ENCODE measurements at places on chromosomes 2 and 18.

GRCh38 chr2:219496825-219497494 lies 1.7 kb upstream of the GMPPA start:
- no peak for DNase-seq

- DNase-seq = no peak
Observed at GRCh38 chr2:193446967-193447366, 1252.2 kb upstream of the TMEFF2 start.

DNA sequence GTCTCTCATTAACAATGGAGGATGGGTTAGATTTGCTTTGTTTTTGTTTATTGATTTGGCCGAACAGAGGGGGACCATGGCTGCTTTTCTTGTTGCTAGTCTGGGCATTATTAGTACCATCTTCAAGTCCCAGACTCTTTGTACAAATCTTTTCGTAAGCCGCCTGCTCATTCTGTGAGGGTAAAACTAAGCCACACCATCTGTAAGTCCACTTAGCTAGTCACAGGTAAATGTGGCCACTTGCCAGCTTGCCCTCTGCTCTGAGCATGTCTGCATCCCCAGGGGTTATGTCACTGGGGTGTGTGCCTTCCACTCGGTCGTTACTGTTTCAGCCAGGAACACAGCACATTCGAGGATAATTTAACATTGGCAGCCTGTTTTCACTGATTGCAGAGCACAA lies 85.6 kb downstream of the SMIM21 start:
- DNase-seq = no peak

DNA sequence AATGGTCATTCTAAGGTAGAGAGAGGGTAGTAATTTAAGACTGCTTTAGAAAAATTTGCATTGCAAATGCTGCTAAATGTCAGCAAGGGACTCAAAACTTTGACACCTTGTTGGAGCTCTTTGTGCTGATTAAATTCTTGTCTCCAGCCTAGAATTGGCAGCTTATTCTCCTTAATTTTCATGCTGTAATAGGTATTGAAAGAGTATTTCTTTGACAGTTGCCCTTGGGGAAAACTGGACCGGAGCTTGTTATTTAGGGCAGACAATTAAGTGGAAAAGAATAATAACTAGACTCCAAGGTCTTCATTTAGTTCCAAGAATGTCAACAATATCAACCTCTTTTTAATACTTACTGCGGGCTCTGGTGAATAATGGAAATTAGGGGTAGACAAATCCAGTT lies 264.0 kb downstream of the TPGS2 start:
- no peak for DNase-seq

DNA sequence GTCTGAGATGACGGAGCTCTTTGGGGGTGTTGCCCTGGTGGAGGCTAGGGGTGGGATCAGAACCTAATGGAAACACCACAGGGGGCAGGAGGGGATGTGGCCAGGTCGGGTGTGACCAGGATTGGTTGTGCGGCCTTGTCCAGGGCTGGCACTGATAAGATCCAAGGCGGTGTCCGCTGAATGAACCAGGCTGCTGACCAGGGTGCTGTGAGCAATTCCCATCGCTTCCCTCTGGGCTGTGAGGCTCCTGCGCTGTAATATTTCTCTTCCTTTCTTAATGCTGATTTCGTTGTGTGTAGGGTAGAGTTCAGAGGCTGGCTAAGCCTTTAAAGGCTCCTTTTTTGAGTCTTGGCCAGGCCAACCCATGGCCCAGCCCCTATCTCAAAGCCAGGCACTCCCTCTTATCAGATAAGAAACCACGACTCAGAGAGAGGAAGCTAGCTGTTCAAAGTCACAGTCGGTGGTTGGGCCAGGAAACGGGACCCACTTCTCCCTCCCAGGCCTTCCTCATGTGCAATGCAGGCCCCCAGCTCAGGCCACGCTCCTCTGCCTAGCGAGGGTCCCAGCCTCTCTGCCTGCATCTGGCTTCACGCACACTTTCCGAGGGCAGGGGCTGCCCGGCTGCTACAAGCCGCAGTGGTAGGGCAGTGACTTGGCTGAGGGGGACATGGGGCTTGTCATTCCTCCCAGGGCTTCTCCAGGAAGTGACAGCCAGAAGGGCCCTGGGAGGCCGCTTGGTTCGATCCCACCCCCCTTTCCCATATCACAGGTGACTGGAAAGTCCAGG lies 26.0 kb upstream of the FOSL2 start:
- DNase-seq = no peak

GRCh38 chr2:69509011-69509749 lies 71.9 kb upstream of the NFU1 start:
- no peak for DNase-seq

DNA sequence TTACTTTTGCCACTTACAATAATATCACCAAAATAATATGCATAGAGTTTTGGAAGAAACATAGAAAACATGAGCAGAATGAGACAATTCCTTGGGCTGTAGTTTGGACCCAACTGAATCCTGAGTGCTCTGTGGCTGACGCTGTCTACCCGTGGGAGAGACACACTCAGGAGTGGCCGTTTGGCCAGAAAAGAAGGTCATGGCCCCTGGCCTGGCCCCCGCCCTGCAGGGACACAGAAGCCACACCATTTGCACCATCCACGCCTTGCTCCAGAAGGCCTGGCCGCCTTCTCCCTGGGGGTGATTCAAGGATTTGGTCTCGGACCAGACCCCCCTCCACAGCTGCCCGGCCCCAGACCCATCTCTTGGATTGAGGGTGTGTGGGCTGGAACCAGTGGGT lies 6.4 kb upstream of the D2HGDH start:
- no peak for DNase-seq

GRCh38 chr2:27174638-27175037 lies 25.8 kb downstream of the TCF23 start:
- no peak for DNase-seq

GRCh38 chr18:35303610-35304009 lies 13.6 kb upstream of the ZSCAN30 start:
- no peak for DNase-seq

DNA sequence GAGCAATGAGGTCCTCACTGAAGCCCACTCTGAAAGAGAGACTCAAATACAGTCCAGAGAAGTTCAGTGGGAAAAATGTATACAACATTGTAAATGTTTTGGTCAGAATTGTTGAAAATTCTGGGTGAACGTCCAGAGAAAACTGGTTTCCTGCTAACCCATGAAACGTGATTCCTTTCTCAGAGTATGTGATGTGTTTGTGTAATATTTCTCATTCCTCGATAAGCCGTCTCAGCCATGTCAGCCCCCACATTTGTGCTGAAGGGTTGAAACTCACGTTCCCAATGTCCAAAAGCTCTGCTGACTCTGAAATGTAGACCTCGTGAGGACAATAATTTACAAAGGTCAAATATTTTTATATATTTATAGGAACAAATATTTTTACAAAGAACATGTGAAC lies 51.6 kb downstream of the BMP10 start:
- DNase-seq = no peak

- DNase-seq = no peak
Observed at GRCh38 chr2:225112362-225113126, 70.3 kb upstream of the DOCK10 start.

DNA sequence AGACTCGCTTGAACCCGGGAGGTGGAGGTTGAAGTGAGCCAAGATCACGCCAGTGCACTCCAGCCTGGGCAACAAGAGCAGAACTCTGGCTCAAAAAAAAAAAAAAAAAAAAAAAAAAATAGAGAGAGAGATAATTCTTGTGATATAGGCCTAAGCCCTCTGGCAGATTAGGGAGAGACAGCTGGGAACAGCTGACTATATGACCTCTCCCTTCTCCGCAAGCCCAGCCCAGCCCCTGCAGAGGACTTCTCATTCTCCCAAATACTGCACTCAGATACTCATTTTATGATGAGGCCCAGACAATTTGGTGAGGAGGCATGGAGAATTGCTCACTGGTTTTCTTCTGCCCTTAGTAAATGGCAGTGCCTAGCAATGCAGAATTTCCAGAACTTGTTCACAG lies 262.0 kb downstream of the HAUS1 start:
- DNase-seq = no peak

GRCh38 chr2:241412144-241412543 lies 56.1 kb downstream of the FARP2 start:
- DNase-seq = no peak

GRCh38 chr2:47310801-47311560 lies 92.0 kb upstream of the MSH2 start:
- no peak for DNase-seq

- no peak for DNase-seq
Observed at GRCh38 chr18:10010611-10011015, 96.8 kb downstream of the VAPA start.

- no peak for DNase-seq
Observed at GRCh38 chr2:128746356-128746755, 427.7 kb upstream of the HS6ST1 start.

GRCh38 chr2:74576863-74577229 lies 22.3 kb downstream of the DOK1 start:
- no peak for DNase-seq

DNA sequence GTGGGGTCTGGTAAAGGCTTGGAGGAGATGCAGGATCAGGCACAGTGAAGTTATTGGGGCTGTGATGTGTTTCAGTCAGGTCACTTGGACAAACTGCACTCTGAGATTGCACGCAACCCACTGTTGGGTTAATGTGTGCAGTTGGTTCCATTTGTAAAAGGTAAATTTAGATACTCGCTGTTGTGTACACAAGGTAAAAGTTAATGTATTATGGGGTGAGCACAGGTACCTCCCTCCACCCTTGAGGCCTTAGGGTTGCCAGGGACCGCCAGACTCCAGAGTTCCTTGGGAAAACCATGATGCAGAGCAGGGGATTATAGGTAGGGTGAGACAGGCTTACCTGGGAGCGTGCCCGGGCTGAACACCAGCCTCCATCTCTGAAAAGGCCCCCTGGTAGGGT lies 20.1 kb downstream of the IMPA2 start:
- DNase-seq = no peak

DNA sequence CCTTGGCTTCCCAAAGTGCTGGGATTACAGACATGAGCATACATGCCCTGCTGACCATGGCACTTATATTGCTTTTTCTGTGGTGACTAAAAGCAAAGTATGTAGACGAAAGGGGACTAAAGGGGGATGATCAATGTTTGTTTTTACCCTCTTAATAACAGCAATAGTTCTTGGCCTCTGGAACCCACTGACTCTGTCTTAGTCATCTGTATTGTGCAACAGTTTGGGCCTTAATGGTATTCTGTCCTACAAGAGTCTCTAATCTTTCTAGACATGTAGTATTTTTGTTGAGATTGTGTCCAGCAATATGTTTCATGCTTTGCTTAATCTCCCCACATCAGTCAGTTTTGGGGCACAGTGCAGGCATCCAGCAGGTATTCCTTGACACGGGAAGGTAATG lies 359.9 kb upstream of the FANCL start:
- no peak for DNase-seq

DNA sequence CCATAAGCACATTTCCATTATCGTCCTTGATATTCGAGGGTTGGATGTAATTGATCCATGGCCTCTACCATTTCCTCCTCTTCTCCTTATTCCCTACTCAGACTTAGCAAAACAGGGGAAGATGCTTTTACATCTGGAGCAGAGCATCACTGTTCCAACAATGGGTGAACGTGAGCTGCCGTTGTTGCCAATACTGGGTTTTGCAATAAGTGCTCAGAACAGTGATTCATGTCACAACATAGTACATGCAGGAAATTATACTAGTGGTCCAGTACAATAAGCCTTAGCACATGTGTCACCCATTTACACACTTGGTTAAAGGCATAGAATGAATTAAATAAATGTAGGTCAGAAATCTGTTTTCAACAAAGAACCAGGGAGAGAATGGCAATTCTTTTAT lies 112.4 kb downstream of the DCC start:
- DNase-seq = no peak
